ENCODE measurements at places on chromosomes 16 and 17.

- DNase-seq = no peak
These were observed 374.0 kb downstream of the GRIN2A start for GRCh38 chr16:9808210-9808609.

DNA sequence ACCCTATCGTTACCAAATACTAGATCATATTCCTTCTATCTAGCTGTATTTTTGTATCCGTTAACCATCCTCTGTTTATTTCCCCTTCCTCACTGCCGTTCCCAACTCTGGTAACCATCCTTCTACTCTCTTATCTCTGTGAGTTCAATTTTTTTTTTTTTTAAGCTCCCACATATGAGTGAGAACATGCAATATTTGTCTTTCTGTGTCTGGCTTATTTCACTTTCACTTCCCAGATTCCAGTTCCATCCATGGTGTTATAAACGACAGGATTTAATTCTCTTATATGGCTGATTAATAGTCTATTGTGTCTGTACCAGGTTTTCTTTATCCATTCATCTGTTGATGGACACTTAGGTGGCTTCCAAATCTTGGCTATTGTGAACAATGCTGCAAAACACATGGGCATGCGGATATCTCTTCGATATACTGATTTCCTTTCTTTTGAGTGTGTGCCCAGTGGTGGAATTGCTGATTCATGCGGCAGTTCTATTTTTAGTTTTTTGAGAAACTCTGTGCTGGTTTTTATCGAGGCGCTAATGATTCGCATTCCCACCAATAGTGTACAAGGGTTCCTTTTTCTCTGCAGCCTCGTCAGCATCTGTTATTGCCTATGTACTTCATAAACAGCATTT is 599.6 kb downstream of the TMEM114 start:
- no peak for DNase-seq

DNA sequence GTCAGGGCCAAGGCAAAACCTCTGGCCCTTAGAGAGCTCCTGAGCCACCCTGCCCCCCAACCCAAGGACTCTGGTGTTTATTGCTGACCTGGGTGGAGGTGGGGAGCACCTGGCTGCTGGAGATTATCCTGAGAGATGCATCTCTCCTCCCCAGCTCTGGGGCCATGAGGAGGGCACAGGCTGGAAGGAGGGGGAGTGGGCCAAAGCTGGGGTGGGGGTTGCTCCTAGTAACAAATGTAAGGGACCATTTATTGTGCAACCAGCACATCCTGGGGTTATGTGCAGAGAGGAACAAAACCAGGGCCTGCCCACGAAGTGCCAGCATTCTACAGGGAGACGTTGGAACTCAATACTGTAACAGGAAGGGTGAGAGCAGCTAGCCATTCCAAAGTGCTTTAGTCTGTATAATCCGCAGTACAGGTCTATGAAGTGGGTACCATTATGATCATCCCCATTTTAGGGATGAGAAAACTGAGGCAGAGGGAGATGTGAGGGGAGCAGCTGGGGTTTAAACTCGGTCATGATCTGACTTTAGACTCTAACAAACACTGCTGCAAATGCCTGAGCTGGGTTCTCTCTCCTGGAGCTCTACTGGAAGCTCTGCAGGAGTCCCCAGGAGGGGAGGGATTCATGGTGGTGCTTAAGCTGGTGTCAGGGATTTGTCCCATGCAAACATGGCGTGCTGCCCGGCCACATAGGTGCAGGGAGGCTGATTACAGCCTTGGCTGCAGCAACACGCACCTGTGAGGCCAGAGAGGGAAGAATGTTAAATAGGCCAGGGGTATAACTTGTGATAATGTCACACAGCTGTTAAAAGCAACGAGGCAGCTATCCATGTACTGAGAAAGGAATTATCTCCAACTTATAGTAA is 1.4 kb upstream of the RHBDF2 start:
- DNase-seq = no peak

DNA sequence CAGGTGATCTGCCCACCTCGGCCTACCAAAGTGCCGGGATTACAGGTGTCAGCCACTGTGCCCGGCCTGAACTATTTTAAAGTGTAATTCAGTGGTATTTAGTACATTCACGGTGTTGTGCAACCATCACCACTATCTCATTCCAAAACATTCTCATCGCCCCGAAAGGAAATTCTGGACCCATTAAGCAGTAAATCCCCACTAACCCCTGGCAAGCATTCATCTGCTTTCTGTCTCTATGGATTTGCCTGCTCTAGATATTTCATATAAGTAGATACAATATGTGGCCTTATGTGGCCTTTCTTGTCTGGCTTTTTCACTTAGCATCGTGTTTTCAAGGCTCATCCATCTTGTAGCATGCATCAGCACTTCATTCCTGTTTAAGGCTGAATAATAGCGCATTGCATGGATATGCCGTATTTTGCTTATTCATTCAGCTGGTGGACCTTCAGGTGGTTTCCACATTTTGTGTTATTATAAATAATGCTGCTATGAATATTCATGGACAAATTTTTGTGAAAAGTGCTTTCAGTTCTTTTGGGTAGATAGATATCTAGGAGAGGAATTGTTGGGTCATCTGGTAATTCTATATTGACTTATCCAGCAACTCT is 8.4 kb upstream of the HERPUD1 start:
- DNase-seq = no peak

GRCh38 chr16:73285436-73286201 is 237.7 kb upstream of the ZFHX3 start:
- DNase-seq = no peak

DNA sequence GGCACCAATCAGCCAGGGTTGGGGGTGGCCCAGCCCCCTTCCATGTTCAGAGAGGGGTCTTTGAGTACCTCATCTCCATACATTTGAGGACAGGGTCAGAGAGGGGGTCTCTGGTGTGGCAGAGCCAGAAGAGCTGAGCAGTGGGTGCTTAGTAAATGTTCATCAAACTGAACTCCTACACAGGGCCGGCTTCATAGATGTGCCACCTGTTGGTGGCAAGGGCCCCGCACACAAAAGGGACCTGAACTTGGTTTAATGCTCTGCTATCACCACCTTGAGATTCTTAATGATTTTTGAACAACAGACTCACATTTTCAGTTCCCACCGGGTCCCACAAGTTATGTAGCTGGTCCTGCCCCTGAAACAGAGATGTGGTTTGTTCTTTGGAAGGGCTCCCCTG is 9.0 kb upstream of the C1QL1 start:
- DNase-seq = no peak

All from T-helper 2 cell (primary cell).